RPMI8226 (cell line): ENCODE measurements at places on chromosomes 6 and 20.

GRCh38 chr6:167408235-167408869 is 83.5 kb downstream of the TTLL2 start:
- DNase-seq: no peak

DNA sequence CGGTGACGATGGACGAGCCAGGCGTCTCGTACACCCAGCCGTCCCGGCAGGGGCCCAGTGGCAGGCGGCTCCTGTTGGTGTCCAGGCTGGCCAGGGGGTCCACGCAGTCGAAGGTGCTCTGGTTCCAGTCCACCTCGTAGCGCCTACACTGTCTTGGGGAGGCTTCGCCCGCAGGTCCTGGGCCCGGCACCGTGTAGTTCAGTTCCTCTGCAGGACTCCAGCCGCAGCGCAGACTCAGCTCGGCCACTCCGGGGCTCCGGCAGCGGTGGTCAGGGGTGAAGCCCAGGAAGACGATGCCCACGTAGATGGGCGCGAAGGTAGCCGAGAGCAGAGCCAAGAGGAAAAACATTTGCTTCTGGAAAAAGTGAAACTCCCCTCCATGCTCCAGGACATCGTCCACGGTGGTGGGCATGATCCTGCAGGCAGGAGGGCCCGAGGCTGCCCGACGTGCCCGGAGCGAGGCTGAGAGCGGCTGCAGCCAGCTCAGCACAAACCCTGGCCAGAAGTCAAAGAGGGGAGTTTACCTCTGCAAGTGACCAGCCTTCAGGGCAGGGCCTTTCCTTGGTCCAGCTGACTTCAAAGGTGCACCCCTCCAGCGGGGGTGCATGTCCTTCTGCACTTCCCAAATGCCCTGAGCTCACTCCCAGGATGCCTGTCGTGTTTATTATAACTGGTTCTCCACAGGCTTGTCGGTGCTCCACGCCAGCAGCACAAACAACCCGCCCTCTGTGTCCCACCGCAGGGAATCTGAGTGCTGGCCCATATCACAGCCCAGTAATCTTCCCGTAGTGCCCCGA is at the start of gene SLC22A2:
Gene SLC22A2 (minus strand): TSS at position 476 of the 797 bp plus-strand sequence. CDS start 64 bp downstream, at position 412.
- DNase-seq: no peak

GRCh38 chr6:89888871-89889270 is 5.4 kb upstream of the GJA10 start:
- no peak for DNase-seq

- DNase-seq: no peak
These were observed at the start of gene LAMA2 for GRCh38 chr6:128882991-128883611. TSS of gene LAMA2 (plus strand) at chr6:128883138. CDS start at chr6:128883246, 108 bp downstream.

GRCh38 chr6:18990059-18990978 is 603.2 kb downstream of the RNF144B start:
- DNase-seq: peak; percentile 87
